ENCODE measurements at places on chromosomes 4 and X. TPM values are rescaled to one million over a fixed set of nuclear protein-coding genes. Genes with fewer than 3 reads are reported as not detected.

DNA sequence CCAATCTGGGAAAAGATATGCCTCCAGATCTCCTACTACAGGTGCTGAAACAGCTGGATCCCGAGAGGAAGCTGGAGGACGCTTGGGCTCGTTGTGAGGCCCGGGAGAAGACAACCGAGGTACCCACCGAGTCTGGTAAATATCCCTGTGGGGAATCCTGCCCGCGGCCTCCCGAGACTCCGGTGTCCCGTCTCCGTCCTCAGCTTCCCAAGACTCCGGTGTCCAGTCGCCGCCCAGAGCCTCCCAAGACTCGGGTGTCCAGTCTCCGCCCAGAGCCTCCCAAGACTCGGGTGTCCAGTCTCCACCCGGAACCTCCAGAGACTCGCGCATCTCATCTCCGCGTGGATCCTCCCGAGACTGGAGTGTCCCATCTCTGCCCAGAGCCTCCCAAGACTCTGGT, 639 bp downstream of the FAM47B start:
- DNase-seq, result no peak

GRCh38 chrX:98203800-98204199, 1320.1 kb downstream of the RPA4 start:
- no peak for DNase-seq

DNA sequence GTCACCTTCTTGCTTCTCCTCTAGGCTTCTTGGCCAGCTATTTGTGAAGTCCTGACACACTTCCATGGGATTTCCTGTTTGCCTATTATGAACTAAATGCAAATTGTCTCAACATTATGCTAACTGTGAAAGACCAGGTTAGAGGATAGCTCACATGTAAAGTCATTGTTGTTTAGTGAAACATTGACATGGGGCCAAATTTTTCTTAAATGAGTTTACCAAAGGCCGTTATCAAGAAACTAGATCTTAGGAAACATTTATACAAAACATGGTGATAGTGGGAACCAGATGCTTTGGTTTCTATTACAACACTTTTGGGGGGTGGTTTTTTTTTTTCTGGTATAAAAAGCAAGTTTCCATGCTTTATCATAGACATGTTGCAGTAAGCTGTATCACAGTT, 466.8 kb upstream of the FAM241A start:
- no peak for DNase-seq

The GABRB1 gene
- polyA plus RNA-seq, result 0.26 TPM

The SPANXD gene
- not detected for polyA plus RNA-seq

The EVC2 gene
- 8.6 TPM for polyA plus RNA-seq

The SYN1 gene
- polyA plus RNA-seq, result 5.9 TPM

The EXOC1L gene
- not detected for polyA plus RNA-seq

The SPATA4 gene
- 2.1 TPM for polyA plus RNA-seq

- no peak for DNase-seq
Measured at GRCh38 chrX:149131774-149132173, 373.3 kb downstream of the IDS start.

The SSX4B gene
- not detected for polyA plus RNA-seq

The TCP11X2 gene
- polyA plus RNA-seq, result 0.58 TPM

DNA sequence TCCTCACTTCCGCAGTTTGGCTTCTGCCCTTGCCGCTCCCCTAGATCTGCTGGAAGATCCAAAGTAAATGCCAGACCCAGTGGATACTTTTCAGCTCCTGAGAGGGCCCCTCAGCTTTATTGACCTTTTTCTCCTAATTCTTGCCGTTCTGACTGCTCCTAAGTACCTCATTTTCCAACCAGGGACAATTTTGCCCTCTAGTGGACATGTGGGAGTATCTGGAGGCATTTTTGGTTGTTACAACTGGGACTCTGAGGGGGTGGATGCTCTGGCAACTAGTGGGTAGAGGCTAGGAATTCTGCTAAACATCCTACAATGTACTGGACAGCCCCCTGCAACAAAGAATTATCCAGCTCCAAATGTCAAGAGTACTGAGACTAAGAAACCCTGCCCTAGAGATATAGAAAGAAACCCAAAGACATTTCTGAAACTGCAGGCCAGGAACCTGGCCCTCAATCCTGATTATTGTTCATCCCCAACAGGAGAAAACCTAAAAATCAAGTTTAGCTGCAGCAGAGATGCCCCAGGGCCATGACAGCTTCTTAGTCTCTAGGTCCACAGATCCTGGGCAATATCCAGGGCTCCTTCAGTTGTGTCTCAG, 3.4 kb downstream of the TEX13B start:
- DNase-seq, result no peak

DNA sequence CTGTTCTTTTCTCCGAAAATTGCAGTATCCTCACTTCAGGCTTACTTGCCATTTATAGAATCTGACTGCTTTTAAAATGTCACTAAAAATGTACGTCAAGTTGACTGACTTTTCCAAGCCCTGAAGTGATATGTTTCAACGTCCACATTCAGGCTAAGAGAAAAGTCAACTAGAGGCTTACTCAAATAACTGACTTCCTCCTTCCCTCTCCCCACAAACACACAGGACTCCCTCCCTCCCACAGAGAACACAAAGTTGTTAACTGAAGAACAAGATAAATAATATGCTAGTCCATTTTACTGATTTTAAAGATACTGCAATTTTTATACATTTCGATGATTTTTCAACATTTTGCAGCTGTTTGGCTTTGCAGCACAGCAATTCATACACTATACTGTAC, 13.8 kb upstream of the CDKL2 start:
- DNase-seq, result no peak

DNA sequence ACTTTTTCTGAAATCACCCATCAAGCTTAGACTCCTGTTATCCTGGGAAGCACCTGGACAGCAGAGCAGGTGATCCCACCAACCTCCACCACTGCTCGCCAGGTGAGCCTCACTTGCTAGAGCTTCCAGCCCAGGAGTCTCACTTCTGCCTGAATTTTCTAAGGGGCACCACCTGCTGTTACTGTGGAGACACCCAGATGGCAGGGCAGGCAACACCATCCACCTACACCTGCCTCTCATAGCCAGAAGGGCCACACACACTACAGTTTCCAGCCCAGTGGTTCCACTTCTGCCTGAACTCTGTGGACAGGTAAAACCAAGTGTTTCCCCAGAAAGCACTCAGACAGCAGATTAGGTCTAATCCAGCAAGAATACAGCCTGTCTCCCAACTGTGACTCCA, 262.0 kb downstream of the ARAP2 start:
- no peak for DNase-seq

GRCh38 chr4:155442267-155443105, 65.7 kb upstream of the MAP9 start:
- peak; percentile 76 for DNase-seq

- DNase-seq, result no peak
Measured at GRCh38 chr4:53622739-53623151, 31.5 kb upstream of the LNX1 start.

DNA sequence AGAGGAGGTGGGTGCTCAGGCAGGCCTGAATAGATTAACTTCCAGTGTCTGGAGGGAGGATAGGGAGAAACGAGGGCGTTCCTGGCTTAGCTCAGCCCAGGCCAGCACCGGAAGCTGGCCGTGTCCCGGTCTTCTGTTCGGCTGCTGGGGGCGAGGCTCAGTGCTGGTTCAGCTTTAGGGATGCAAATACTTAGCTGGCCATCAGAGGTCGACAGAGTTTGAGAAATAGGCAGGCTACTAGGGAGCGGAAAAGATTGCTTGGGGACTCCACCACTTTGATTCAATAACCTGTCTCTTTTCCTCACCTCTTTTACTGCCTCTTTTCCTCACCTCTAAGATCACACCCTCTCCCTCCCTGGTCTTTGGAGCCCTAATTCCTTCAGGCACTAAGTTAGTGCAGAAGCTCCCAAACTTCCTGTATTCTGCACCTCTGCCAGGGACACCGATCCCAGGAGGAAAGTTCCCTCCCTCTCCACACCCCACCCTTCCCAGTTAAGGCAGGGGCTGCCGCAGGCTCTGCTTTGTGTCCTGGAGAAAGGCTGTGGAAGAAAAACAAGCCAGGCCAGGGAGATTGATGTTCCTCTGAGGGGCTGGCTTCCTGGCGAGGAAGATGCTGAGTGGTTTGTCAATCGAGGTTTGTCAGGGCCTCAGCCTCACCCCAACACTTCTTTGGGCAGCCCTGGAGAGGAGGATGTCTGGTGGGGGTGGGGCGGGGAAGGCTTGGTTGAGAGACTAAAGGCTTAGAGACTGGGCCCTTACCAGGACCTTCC, 6.0 kb upstream of the EFNB1 start:
- no peak for DNase-seq

- DNase-seq, result no peak
Measured at GRCh38 chrX:43166874-43167273, 388.9 kb upstream of the PPP1R2C start.

DNA sequence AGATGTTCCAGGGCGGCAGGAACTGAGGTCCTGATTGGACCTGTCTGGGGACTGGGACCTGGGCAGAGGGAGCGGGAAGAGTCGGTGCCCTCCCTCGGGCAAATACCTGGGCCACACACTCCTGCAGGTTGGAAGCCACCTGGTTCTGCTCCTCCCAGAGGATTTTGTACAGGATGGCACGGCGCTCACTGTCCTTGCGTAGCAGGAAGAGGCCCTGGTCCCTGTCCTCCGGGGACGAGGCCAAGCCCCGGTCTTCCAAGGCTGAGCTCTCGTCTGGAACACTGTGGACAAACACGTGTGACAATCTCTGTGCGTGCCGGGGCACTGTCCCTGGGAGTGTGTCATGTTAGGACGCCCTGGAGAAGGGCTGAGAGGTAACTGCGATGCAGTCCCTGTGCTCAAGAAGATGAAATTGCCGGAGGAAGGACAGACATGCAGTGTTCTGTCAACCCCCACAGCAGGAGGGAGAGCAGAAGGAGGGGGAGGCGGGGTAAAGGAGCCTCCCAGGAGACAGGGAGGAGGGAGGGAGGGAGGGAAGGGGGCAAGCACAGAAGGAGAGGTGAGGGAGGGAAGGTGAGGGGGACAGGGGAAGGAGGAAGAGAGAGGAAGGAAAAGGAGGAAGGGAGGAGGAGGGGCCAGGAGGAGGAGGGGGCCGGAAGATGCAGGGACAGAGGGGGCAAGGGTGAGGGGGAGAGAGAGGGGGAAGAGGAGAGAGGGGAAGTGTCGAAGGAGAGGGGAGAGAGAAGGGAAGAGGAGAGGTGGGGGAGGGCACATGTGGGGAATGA, 29.0 kb downstream of the PDHA1 start:
- DNase-seq, result no peak

DNA sequence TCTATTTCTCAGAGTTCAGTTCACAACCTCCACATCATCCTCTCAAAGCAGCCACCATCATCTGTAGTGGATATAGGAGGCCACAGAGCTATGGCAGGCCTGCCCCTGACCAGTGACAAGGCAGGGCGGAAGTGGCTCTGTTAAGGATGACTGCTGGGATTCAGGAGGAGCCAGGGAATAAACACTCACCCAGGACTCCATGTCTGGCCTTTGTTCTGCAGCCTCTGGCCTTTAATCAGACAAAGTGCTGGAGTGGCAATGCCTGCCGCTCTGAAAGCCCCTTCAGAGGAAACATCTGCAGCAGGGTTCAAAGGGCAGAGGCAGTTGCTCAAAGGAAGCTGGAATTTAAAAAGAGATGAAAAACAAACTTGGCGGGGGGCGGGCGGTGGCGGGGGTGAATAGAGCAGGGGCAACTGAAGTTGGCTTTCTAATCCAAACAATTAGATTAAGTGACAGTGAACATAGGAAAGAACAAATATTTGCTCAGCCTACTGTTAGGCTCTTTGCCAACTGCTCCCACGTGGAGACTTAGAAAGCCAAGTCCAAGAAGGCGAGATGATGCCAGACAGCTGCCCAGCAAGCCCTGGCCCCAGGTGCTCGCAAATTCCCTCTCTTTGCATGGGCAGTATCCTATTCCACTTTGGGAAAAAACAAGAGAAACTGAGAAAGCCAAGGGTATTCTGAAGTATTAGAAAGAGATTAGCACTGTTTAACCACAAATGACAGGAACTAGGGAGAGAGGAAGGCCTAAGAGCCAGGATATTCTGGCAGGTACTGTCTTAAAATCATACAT, 5.5 kb downstream of the MPP1 start:
- no peak for DNase-seq

DNA sequence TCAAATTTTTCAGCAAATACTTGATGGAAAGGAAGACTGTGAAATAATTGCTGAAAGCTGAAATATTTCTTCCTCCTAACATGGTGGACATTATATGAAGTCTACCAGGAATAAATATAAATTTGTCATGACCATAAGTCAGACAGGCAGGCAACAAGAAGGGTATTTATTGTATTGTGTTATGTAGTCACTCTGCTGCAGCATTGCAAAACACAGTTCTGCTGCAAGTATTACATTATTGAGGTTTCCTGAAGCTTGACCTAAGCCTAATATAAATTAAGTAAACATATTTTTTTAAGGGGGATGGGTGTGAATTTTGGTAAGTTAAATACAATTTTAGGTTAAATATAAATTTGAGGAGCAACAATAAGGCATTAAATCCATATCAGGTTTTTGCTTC, 60.2 kb upstream of the MAOA start:
- no peak for DNase-seq

The SMR3B gene
- not detected for polyA plus RNA-seq

The GABRG1 gene
- 0.46 TPM for polyA plus RNA-seq

The MEPE gene
- polyA plus RNA-seq, result not detected

DNA sequence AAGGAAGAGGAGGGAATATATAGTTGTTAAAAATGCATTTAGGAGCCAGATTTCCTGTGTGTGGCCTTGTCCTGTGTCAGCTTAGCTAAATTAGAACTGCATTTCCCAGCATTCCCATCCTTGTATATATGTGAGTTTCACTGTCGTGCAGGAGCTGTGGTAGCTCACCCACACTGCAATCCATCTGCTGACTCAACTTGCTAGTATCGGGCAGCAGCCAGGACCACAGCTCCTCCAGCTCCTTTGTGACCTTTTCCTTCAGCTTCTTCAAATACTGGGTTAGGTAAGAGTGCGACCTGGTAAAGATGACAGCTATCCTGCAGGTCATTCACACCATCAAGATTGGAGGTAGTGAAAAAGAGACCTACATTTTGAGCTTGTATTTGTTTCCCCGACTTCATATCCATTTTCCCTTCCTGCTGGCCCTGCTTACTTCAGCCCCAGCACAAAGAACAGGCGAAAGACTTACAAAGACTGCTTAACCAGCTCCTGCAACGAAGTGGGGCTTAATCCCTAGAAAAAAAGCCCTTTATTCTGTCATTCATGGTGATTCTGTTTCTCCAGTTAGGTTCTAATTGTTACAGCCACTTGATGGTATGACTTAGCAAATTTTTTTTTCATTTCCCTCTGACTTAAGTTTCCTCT, 11.4 kb downstream of the ASIC5 start:
- DNase-seq, result no peak

The APEX2 gene
- 17.2 TPM for polyA plus RNA-seq

DNA sequence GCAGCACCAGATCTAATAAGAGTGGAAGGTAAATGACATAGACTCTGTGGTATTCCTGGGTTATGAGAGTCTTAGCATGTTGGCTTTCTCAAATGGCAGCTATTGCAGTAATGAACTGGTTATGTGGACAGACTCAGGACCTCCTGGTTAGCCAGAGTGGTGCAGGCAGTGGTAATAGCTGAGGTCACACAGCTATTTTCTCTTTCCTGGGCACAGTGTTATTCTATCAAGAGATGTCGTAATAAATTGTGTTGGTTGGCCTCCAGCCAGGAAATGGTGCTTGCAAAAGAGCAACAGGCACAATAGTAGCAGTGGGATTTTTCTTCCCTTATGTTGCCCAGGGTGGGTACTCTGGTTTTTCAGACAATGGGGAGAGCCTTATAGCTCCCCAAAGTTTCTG, 279.2 kb upstream of the FGF16 start:
- DNase-seq, result no peak

The SORBS2 gene
- polyA plus RNA-seq, result 68.7 TPM

The TRAM1L1 gene
- 17.1 TPM for polyA plus RNA-seq
